ENCODE measurements at places on chromosomes 3 and 15.

DNA sequence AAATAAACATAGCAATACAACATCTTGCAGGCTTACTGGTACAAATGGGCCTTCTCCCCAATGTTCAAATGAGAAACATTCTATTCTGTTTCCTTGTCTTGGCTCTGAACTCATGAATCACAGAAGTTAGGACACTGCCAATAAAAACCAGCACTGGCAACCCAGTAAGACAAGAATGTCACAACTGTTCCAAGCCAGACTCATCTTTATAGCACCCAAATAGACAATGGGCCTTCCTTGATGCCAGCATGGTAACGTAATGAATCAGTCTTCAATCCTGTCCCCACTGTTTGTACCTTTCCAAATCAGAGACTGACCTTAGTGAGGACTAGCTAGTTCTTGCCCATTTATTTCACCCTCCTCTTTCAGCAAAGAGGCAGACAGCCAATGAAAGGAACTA lies 14.1 kb upstream of the RPS17 start:
- DNase-seq = no peak

- DNase-seq = no peak
Measured at GRCh38 chr15:33045066-33045810, 149.3 kb downstream of the FMN1 start.

- DNase-seq = no peak
Measured at GRCh38 chr15:22954798-22955543, 25.2 kb downstream of the CYFIP1 start.

DNA sequence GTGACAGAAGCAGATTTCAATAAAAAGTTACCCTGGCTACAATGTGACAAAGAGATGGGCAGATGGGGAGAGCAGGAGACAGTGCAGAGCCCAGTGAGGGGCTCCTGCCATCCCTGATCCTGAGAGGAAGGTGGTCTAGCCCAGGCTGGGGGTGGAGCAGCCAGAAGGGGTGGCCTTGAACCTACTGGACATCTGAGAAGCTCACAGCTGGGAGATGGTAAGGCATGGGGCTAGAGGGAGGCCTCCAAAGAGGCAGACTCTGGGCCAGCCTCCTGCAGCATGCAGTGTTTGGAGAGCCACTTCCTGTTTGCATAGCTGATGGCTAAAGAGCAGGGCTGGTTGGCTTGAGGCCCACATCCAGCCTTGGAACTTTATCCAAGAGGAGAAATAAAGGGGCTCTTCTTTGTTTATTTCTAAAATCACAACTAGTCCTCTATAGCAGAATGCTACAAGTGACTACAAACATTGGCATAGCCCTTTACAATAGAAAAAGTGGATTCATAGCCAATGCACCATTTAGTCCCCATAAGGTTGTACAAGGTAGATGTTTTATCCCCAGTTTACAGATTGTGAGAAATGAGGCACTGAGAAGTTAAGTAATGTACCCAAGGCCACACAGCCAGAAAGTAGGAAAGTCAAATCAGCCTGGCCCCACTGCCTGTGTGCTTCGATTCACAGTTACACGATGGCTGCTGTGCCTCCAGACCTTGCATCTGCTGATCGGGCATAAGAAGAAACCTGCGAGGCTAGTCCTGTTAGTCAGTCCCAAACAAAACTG lies 4.6 kb downstream of the EFCC1 start:
- DNase-seq = no peak

DNA sequence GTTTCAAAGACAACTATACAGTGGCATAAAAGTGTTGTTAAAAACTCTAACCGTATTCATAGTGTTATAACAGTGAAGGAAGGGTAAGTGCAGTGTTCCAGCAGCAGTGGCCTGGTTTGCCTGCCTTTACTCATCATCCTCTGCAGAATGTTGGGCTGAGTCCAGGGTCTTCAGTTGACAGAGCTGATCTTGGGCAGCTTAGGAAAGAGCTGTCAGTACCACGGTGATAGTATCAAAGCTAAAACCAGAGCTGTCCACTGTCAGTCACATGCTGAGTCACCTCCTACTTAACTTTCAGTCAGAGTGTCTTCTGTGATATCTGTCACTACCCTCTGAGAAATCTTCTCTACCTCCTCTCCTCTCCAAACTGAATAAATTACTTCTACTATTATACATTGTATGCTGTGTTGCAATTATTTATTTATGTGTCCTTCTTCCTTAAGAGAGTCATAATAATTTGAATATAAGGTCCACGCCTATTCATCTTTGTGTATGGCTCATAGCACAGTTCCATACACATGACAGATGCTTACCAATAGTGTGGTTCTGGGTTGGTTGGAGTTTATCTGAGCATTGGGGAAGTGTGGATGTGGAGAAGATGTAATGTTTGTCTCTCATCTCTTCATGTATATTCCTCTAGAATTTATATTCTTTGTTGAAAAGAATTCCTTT lies 242.1 kb downstream of the ZIC1 start:
- no peak for DNase-seq

Measured in SW 1271 (cell line).